ENCODE measurements at places on chromosomes 4 and X.

- no peak for DNase-seq
Measured at GRCh38 chr4:5995901-5996623, 22.2 kb downstream of the C4orf50 start.

DNA sequence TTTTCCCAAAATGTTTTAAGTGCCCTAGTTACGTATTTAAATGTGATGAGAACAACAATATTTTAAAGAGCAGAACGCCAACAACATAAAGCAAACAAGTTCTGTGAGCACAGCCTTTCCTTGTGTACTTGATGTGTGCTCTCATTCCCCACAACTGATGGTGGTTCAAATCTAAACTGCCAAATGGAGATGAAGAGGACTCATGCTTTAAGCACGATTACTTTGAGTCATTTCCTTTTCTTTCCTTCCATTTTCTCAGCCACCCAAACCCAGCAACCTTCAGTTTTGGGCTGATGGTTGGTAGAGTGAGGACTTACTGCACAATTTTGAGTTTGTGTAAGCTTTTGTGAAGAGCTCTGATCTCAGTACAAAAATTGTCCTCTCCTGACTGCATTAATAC, 1.7 kb downstream of the NSD2 start:
- DNase-seq, result no peak

GRCh38 chrX:117860517-117860916, 256.1 kb downstream of the KLHL13 start:
- no peak for DNase-seq

GRCh38 chrX:46165411-46165810, 379.8 kb downstream of the ZNF674 start:
- no peak for DNase-seq

- DNase-seq, result no peak
Measured at GRCh38 chr4:17109126-17109525, 210.7 kb upstream of the LDB2 start.

DNA sequence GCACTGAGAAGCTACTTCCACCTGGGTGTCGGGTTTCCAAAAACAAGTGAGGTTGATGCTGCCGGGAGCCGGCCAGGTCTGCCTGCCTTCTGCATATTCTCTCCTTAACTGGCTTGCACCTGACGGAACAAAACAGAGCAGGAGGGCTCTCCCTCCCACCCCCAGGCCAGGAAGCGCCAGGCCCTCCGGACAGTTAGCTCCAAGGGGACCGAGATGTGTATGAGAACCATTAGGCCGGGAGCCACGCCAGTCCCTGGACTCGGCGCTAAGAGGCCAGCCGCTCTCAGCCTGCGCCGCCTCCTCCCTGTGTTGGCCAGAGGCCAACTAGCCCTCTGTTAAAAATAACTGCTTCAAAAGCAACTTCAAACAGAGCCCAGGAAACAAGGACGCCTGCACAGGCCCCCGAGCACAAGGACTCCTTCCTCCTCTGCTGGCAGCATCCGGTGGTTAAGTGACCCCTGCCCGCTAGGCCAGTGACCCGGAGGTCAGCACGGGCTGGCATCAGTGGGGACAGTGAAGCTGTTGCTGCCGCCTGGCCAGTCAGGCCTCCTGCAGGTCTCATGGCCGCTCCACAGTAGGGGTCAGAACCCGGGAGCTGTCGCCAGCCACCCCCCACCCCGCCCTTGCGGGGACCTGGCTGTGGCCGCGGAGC, 107.9 kb downstream of the ABLIM2 start:
- DNase-seq, result peak; percentile 91

GRCh38 chrX:42577936-42578470, 200.0 kb downstream of the PPP1R2C start:
- DNase-seq, result no peak

DNA sequence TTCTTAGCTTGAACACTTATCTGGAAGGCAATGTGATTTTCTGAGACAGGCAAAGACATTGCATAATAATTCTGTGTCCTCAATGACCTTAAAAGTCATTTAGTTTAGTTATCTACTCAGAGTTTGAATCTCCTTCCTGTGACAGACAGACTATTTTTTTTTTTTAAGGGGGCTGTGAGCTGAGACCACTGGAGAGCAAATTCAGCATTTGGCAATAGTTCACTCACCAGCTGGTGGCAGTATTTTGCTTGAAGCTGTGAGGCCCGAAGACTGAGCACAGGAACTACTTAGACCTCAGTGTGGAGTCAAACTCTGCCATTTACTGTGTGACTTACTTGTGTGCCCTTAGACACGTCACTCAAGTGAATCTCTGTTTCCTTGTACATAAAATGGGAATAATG, 22.9 kb upstream of the CPE start:
- no peak for DNase-seq

DNA sequence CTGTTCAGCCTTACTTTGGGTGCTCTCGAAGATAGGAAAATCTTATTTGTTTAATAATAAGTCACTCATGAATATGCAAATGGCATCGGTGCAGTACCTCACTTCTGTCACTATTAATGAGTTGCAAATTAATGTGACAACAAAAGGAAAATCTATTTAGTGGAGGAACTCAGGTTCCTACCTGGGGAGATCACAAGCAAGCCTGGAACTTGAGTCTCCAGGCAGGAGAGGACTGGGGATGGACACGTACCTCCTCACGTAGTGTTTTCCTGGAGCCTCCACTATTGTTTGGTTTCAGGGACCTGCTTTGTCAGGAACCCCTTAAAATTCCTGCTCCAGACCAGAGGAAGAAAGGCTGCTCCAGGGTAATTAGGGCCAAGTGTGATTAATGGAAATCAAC, 82.1 kb downstream of the BCOR start:
- DNase-seq, result no peak

GRCh38 chr4:8844976-8845690, 26.5 kb downstream of the HMX1 start:
- no peak for DNase-seq

DNA sequence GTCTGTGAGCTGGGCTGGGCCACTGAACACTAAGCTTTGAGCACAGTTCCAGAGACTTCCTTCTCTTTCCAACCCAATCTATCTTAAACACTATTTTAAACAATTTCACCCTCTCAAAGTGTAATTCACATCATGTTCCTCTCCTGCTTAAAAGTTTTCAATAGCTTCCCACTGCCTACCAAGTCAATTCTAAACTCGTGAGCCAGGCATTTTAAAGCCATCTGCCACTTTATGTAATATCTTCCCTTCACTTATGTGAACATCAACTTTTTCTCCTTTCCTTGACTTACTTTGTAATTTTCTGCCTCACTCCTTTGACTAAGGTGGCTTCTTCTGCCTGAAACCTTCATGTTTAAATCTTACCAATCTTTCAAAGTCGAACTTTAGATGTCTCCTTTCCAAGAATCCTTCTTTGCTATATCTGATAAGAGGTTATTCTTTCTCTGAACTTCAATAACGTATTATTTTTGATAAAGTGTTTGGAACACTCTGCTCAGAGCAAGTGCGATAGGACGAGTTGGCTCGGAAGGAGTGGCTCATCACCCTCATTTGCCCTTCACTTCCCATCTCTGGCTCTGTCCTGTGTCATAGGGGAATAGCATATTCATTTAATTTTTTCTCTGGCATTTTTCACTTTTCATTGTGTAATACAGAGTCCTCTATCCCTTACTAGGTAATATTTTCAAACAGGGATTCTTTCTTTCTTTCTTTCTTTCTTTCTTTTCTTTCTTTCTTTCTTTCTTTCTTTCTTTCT, 13.0 kb upstream of the SPARCL1 start:
- no peak for DNase-seq

DNA sequence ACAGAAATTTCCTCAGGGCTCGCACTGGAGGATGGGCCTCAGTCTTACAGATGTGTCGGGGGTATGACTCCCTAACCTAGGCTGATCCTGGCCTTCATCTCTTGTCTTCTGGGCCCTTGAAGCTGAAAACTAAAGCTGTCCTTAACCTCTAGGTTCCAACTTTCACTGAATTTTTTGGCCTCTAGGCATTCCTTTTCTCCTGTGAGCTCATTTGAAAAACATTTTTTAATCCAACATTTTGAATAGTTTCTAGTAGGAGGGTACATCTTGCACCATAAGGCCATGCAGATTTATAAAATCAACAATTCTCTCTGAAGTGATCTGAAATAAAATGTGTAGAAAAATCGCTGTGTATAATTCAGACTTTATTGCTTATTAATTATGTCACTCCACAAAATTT, 19.7 kb downstream of the RWDD4 start:
- no peak for DNase-seq

DNA sequence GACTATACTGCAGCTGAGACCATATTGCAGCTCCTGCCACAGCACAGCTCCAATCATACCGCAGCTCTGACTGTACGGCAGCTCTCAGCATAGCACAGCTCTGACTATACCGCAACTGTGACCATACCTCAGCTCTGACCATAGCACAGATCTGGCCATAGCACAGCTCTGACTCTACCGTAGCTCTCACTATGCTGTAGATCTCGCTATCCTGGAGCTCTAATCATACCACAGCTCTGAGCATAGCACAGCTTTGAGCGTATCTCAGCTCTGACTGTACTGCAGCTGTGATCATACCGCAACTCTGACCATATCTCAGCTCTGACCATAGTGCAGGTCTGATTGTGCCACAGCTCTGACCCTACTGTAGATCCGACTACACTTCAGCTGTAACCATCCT, 139.2 kb downstream of the ASMT start:
- no peak for DNase-seq

GRCh38 chr4:6491235-6491634, 18.8 kb upstream of the PPP2R2C start:
- no peak for DNase-seq

- peak; percentile 27 for DNase-seq
Measured at GRCh38 chr4:185998791-185999190, 70.2 kb upstream of the TLR3 start.

DNA sequence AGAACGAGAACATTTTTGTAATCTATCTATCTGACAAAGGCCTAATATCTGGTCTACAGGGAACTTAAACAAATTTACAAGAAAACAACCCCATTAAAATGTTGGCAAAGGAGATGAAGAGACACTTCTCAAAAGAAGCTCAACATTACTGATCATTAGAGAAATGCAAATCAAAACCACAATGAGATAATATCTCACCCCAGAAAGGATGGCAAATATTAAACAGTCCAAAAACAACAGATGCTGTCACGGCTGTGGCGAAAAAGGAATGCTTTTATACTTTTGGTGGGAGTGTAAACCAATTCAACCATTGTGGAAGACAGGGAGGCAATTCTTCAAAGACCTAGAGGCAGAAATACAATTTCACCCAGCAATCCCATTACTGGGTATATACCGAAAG, 2284.8 kb downstream of the ARAP2 start:
- DNase-seq, result no peak

GRCh38 chr4:95761871-95762270, 78.0 kb upstream of the PDHA2 start:
- no peak for DNase-seq

- DNase-seq, result no peak
Measured at GRCh38 chr4:184664445-184665210, 15.1 kb downstream of the PRIMPOL start.

DNA sequence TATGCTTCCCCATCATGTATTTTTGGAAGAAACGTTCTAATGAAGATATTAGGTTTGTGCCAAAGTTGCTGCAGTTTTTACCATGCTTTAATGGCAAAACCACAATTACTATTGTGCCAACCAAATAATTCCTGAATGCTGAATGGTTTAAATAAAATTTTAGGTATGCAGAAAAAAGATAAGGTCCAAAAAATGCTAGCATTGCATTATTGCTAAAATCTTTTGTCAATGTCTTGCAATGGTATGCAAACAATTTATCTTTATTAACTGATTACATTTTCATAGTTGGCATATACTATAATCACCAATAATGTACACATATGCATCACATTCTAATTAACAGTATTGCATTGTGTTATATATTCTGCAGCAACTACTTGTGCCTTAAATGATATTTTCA, 1657.4 kb upstream of the IGFBP7 start:
- no peak for DNase-seq

DNA sequence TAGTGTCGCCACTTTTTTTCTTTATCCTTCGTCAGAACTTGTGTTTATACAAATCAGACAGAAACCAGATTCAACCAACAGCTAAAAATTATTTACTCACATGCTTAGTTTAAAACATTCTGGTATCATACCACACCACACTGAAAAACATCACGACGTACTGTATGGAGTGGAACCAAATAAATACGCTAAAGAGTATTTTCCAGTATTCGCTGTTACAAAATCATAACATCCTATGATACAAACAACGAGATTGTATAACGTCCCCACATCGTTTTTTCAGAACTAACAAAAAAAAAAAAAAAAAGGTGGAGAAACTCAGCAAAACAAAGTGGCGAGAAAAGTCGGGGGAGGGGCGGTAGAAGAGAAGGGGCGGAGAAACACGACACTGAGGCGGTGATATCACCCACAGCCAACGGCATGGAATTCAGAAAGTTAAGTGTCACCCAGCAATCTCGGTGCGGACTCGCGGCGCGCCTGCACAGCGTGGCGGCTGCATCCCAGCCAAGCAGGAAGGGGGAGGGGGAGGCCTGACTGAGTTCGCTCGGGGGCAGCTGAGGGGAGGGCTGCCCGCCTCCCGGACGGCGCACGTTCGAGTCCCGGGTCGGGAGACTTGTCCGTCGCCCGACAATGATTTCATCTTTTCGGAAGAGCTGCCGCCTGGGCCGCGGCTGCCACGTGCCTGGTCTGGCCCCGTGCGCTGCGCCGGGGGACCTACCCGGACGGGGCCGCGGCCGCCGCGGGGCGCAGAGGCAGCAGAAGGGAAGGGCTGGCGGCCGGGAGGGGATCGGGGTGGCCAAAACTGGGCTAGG, 920 bp downstream of the SETD7 start:
- peak; percentile 49 for DNase-seq

- DNase-seq, result no peak
Measured at GRCh38 chr4:156439576-156440200, 486.0 kb upstream of the CTSO start.

- peak; percentile 87 for DNase-seq
Measured at GRCh38 chrX:16786139-16786790, at the start of gene TXLNG. TXLNG (plus strand) TSS chrX:16786466; CDS start chrX:16786488, 22 bp downstream.

DNA sequence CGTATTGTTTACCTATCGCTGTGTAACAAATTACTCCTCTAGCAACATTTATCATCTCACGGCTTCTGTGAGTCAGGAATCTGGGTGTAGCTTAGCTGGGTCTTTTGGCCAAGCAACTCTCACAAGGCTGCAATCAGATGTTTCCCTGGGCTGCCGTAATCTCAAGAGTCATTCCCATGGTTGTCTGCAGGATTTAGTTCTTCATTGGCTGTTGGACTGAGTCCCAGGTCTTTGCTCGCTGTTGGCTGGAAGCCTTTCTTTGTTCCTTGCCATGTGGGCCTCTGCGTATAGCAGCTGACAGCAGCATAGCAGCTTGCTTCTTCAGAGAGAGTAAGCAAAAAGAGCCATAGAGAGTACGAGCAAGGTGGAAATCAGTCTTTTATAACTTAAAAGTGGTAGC, 16.8 kb downstream of the POLR2B start:
- no peak for DNase-seq

GRCh38 chr4:165715989-165716388, 157.0 kb upstream of the TLL1 start:
- no peak for DNase-seq
